Activated naive CD4-positive, alpha-beta T cell (primary cell): ENCODE measurements at places on chromosomes 4 and X.

GRCh38 chr4:77899607-77900006 lies 37.0 kb downstream of the MRPL1 start:
- DNase-seq = no peak

DNA sequence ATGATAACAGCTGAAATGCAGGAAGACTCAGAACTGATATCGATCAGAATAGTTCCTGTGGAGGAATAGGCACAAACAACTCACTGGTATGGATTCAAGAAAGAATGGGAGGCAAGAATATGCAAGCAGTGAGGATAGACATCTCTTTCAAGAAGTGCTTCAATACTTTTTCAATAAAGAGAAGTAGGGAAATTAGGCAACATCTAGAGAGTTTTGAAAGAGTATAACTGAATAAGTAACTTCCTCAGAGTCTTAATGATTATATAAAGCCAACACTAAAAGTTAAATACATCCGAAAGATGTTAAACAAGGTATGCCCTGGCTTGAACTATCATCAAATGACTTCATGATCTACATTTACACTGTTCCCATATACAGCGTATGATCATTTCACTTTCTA lies 1443.0 kb downstream of the PCDH7 start:
- DNase-seq = no peak

DNA sequence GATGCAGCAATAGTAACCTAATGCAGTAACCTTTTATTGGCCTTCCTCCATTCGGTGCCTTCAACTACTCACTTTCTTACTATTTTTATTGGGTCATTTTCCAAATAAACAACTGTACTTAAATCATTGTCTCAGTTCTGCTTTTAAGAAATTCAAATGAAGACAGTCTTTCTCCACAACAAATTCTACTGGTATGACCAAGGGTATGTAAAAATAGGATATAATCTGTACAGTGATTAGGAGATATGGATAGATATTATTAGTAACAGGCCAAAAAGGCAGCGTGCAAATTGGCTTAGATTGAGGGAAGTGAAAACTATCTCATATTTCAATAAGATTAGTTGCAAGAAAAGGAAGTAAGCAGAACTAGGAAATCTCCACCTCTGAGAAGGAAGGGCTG lies 177.4 kb upstream of the PPP1R2C start:
- no peak for DNase-seq

GRCh38 chrX:31832263-31832662 lies 760.4 kb upstream of the FTHL17 start:
- DNase-seq = no peak

DNA sequence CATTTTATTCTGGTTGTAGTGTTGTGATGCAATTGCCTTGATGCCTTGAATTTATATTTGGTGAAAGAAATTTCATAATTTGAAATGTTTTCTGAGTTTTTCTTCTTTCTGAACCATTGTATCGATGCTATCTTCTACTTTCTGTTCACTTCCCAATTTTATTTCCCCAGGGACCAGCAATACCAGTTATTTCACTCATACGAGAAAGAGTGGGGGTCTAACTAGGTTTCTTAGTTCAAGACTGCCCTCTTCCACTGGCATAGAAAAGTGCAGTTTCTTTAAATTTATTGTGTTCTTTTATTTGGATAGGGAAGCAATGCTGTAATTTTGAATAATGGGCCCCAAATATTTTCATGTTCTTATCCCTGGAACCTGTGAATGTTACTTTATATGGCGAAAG lies 544.0 kb upstream of the ADGRL3 start:
- DNase-seq = no peak

- DNase-seq = no peak
These were observed 323.1 kb downstream of the MAPK10 start for GRCh38 chr4:86036736-86037135.
